ENCODE measurements at places on chromosomes 3 and 15.

DNA sequence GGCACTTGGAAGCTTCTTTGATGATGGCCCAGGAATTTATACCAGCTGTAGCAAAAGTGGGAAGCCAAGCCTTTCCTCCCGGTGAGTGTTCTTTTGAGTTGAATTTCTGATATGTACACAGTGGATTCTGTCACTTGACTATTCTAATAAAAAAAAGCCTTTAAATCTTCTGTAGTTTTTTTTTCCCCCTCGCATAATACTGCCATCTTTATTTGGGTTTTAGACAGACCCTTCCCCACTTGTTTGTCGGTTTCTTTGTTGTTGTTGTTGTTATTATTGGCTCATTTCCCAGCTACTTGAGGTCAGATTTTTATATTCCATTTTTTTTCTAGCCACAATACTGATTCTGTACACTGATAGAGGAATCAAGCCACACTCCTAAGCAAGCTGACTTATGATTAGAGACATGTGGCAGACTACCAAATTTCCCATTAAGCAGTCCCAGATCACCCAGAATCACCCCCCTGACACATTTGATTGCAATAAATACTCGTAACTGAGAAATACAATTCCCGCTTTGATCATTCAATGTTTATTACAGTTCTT is 122.4 kb upstream of the IL12A start:
- no peak for DNase-seq

DNA sequence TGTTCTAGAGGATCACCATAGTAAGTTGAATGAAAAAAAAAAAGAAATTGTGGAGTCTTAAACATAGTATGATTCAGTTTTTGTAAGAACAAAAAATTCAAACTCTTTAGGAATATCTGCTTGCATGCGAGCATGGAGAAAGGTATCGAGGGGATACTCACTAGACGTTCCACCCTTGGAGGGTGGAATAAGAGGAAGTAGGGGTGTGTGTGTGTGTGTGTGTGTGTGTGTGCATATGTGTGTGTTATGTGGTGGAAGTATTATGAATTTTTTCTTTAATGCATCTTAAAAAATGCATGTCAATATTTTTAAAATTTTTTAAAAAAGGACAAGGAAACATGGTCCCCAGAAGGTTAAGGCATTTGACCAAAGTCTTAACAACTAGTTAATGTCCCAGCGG is 26.5 kb upstream of the SIAH2 start:
- no peak for DNase-seq

DNA sequence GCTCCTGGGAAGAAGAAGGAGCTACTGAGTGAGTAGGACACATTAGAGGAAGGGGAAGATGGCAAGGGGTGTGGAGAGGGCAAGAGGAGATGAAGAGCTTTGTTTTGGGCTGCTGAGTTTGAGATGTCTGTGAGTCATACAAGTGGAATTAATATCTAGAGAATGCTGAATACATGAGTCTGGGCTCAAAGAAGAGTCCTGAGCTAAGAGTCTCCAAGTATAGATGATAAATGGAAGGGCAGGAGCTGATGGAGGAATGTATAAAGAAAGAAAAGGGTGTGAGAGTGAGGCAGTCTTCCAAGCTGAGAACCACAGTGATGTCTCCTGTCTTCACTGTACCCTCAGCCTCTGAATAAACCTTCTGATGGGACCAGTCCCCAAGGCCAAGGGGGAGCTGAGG is 205.5 kb upstream of the MRPL3 start:
- no peak for DNase-seq

DNA sequence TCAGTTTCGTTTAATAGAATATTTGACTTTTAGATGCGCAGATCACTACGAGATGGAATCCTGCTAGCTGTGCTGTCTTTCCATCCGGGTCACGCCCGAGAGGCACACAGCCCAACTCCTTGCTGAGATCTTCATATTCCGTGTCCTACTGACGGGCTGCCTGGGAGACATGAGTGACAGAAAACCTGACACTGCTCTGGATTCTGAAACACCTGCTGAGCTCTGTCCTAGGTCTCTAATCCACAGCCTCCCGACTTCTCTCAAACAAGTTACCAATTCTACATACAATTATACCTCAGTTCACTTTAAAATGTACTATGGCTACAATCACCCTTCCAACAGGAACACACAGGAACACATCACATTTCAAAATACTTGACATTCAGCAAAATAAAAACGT is 27.2 kb downstream of the TFRC start:
- no peak for DNase-seq

GRCh38 chr15:89836267-89837133 is 21.8 kb upstream of the ANPEP start:
- DNase-seq: no peak

DNA sequence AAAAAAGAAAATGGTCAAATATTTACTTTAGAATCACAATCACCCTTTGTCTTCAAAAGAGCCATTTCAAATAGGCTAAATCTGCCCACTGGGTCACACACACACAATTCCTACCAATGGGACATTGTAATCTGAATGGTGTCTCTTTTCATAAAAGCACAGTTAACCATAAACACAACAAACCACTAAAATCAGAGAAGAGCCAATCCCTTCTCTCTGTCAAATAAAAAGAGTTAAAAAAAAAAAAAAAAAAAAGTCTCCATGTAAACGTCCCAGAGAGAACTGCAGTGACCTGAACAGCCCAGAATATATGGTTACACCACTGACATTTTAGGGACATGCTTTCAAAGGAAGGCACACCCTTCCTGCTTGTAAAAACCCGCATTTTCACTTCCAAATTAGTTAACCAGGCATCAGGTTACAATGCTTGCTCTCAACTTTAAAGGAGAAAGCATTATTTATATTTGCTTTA is 63.7 kb downstream of the PRICKLE2 start:
- DNase-seq: no peak

GRCh38 chr3:15063656-15064286 is 1.3 kb downstream of the MRPS25 start:
- DNase-seq: no peak

- no peak for DNase-seq
These were observed 154.2 kb downstream of the B3GALNT1 start for GRCh38 chr3:160950954-160951353.

GRCh38 chr3:186001842-186002241 is 64.0 kb upstream of the TRA2B start:
- no peak for DNase-seq

- DNase-seq: no peak
These were observed 11.8 kb upstream of the RIOX2 start for GRCh38 chr3:97983933-97984491.

Data from stimulated activated CD8-positive, alpha-beta memory T cell treated with anti-CD3 and anti-CD28 coated beads, Interleukin-4, amount 100 ng/mL, for 1 hour (primary cell).